ENCODE measurements at places on chromosomes 16 and 17.

DNA sequence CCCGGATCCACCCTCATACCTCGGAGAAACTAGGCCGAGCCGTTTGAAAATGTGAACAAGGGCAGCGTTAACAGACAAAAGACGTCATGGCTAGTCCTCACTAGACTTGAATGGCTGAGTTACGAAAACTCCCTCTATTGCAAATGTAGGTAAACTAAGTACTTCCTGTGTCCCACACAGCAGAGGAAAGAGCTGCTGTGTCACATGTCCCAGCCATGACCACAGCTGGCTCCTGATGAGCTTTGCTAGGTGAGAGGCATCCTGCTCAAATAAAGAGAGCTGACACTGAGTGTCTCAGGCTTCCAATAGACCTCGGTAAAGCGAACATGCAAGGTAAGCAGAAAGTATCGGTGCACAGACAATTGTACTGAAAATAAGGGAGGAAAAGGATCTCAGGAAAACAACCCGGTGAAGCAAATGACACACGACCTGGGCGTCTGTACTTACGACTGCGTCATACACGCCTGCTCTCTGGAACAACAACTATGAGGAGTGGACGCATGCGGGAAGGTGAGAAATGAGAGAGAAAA is 26.0 kb downstream of the TMEM204 start:
- no peak for DNase-seq

DNA sequence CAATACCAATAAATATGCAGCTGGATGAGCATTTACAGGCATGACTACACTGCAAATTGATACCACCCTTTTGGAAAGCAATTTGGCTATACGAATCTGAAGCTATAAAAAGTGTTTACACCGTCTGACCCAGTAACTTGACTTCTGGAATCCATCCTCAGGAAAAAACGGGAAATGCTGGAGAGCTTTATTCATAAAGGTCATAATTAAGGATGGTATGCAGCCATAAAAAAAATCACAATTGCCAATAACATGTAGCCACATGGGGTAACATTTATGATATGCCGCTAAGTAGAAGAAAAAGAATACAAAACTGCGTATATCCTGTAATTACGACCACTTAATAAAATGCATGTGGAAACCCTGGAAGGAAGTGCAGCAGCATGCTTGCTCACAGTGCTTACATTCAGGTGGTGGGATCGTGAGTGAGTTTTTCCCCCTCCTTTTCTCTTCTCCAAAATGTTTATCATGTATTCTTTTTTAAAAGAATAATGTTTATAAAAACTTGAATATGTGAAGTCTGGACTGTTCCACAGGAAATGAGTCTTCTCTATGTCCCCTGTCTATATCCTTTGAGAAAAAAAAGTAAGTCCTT is 34.2 kb downstream of the COPRS start:
- no peak for DNase-seq

DNA sequence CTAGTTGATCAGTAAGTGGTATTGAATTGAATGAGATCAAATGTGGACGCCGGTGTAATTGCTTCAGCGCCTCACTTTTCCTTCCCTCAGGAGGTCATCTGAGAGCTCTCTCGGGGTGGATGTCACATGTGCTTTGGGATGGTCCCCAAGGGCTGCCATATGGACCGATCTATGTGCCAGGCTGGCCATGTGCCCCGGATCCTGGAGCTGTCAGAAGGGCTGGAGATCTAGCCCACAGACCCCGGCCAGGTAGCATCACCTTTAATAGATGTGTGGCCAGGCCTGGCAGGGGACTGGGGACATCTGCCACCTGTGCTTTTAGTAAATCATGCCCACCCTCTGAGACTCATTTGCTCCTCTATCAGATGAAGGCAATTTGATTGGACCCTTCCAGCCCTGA is 95.3 kb upstream of the CRHR1 start:
- no peak for DNase-seq

- DNase-seq = no peak
Measured at GRCh38 chr17:42835732-42836131, 2.5 kb downstream of the PSME3 start.

- no peak for DNase-seq
Measured at GRCh38 chr17:1385861-1386260, 14.2 kb downstream of the YWHAE start.

GRCh38 chr17:77299256-77300015 is 158.7 kb downstream of the SEC14L1 start:
- no peak for DNase-seq

GRCh38 chr17:1454541-1454940 is 1.5 kb downstream of the CRK start:
- DNase-seq = no peak

DNA sequence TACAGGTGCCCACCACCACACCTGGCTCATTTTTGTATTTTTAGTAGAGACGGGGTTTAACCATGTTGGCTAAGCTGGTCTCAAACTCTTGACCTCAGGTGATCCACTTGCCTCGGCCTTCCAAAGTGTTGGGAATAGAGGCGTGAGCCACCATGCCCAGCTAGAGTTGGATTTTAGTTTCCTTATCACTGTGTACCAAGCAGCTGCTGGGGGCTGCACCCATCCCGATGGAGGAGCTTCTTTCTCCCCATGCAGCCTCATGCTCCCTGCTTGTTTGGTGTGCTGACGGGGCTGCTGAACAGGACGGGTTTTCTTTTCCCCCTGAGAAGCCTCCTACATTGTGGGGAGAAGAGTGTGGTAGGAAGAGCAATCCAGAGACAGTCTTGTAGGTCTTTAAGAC is 173.2 kb downstream of the LGALS9B start:
- DNase-seq = no peak

DNA sequence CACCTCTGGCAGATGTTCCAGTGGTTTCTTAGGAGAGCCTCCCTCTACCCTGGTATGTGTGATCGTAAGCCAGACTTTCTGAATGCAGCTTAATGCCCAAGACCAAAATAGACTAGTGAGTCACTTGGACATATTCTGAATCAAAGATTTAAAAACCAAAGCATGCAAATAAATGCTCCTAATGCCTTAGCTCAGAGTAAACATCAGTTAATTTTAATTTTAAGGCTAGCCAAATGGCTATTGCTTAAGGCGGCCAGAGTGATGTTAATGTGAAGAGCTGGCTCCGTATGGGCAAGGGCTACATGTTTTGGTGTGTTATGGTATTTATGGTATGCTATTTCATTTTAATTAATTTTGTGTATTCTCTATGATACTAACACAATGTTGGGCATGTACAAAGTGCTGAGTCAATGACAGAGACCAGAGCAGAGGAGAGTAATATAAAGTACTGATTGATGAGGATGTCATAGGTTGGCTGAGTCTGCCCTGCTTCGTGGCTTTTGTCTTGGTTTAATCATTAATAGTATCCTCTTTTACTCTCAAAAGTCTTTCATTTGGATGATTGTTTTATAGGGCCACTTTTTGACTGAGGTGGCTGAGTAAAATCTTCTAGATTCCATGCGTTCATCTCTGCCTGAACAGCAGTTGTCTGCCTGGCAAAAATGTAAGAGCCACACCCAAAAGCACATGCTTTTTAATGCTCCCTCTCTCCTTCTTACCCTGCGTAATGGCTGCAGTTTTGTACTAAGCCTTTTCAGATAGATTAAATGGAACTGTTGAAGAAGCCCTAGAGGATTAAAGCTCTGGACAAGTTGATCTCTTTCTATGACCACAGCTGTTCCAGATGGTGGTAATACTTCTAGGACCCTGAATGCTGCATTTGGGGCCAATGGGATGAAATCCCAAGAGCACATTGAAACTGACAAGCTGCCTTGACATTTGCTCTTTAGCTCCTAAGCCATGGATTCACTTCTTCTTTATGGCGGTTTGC is 59.6 kb downstream of the MAP2K6 start:
- peak; percentile 99 for DNase-seq

DNA sequence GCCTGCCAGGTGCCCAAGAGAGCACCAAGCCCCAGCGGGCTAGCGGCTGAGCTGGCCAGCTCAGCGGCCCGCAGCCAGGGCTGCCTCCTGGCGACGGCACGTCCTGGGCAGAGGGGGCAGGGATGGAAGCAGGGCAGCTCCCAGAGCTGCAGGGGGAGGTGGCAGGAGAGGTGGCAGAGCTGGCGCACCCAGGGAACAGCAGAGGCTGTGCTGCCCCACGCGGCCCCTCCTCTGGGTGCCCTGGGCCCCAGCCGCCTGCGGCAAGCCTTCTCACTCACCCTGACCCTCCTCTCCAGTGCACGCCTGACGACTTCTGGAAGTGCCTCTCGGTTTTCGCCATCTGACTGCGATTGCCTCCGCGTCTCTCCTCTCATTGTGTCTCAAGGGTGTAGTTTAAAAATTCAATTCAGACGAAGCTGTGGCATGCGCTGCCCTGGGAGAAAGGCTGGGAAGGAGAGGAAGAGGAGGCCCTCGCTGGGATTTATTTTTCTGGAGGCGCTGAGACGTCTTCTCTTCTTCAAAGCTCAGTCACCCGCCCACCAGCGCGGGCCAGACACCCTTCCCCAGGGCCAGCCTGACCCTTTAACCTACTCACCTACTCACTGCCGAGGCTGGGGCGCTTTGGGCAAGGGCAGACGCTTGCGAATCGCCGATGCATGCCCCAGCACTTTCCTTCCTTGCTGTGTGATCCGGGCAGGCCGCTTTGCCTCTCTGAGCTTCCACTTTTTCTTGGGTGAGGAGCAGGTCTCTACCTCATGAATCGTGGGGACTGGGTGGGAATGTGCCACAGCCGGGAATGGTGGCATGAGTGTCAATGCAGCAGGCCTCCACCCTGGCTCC is 24.9 kb downstream of the GSE1 start:
- DNase-seq = no peak

DNA sequence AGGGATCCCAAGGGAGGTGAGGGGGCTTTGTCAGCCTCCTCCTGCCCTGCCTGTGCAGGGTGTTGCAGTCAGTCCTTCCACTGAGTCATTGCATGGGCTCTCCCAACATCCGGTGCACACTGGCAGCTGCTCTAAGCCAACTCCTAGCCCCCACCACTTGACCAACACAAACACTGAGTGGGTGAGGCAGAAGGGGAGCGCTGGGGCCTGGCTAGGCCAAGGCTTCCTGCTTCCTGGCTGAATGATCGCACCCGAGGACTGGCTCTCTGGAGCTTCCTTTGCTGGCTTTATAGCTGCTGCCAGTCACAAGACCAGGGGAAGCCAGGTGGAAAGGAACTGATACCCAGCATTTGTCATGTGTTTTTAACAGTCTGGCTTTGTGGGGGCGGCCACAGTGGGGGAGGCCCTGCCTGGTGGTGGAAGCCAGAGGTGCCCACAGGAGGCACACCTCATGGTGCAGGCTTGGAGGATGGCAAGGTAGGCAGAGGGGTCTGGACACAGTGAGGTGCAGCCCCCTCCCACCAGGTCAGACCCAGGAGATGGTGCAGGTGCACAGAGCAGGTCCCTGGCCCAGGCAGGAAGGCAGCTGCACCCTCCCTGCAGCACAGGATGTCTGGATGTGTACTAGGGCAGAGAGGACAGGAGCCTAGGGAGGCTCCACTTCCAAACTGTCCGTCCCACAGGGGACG is 6.8 kb downstream of the MPG start:
- DNase-seq = no peak

DNA sequence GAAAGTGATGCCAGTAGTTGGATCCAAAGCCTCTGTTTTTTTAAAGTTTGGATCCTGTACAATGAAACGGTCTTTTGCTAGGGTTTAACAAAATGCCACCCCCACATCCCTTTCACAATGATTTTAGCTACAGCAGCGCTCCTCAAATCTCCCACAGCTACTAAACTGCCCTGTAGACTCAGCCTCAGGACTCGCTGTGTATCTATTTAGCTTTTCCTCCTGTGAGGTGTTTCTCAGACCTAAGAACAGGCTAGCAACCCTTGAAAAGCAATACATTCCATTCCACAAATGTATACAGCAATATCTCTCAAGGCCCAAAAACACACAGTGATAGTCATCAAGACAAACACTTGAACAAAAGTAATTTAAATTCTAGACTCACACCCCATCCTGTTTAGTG is 206.4 kb downstream of the ZFHX3 start:
- no peak for DNase-seq

GRCh38 chr17:62658136-62658920 is 30.9 kb downstream of the MRC2 start:
- peak; percentile 85 for DNase-seq

DNA sequence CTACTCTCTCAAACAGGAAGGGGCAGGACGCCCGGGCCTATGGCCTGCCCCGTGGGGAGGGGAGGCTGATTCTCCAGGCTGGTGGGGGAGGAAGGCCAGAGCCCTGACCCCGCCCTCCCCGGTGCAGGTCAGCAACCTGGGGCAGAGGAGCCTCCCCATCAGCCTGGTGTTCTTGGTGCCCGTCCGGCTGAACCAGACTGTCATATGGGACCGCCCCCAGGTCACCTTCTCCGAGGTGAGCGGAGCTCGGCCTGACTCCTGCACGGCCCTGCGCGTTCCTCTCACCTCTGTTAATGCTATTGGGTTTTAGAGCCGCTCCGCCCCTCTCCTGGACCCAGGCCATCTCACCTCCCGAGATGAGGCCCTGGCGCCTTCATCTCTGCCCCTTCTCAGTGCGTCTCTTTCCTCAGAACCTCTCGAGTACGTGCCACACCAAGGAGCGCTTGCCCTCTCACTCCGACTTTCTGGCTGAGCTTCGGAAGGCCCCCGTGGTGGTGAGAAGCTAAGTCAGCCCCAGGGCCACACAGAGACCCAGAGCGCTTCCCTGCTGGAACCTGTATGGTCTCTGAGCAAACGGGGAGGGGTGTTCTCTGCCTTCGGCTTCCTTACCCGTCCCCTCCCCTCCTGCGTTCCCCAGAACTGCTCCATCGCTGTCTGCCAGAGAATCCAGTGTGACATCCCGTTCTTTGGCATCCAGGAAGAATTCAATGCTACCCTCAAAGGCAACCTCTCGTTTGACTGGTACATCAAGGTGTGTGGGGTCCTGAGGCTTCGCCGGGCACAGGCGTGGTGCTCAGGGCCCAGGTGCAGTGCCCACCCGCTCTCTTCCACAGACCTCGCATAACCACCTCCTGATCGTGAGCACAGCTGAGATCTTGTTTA is 25.1 kb upstream of the ITGAX start:
- DNase-seq = no peak

GRCh38 chr16:68800257-68800875 is 43.0 kb upstream of the TANGO6 start:
- no peak for DNase-seq

DNA sequence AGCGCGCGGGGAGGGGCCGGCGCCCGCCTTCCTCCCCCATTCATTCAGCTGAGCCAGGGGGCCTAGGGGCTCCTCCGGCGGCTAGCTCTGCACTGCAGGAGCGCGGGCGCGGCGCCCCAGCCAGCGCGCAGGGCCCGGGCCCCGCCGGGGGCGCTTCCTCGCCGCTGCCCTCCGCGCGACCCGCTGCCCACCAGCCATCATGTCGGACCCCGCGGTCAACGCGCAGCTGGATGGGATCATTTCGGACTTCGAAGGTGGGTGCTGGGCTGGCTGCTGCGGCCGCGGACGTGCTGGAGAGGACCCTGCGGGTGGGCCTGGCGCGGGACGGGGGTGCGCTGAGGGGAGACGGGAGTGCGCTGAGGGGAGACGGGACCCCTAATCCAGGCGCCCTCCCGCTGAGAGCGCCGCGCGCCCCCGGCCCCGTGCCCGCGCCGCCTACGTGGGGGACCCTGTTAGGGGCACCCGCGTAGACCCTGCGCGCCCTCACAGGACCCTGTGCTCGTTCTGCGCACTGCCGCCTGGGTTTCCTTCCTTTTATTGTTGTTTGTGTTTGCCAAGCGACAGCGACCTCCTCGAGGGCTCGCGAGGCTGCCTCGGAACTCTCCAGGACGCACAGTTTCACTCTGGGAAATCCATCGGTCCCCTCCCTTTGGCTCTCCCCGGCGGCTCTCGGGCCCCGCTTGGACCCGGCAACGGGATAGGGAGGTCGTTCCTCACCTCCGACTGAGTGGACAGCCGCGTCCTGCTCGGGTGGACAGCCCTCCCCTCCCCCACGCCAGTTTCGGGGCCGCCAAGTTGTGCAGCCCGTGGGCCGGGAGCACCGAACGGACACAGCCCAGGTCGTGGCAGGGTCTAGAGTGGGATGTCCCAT is 232.8 kb downstream of the SEC14L1 start:
- peak; percentile 57 for DNase-seq

Measured in NCI-H82 (cell line).